Stimulated activated CD4-positive, alpha-beta T cell treated with anti-CD3 and anti-CD28 coated beads, Interleukin-1b, Interleukin-23, amount 100 ng/mL, for 48 hours (primary cell): ENCODE measurements at places on chromosomes 2 and 18.

DNA sequence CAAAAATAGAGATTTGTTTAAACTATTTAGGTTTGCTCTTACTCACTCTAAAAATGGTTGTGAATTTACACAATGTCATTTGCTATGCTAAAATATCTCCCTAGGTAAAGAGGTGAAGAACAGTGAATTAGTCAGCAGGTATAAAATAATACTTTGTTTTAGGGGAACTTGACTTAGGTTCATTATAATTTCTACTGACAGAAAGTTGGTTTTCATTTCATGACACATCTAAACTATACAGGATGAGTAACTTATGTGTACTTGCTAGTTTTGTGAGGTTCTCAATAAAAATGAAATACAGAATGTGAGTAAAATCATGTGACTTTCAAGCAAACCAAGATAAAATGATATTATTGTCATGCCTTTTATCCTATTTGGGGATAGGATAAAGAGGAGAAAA lies 66.0 kb downstream of the DIS3L2 start:
- no peak for DNase-seq

GRCh38 chr18:37672932-37673595 lies 107.5 kb upstream of the CELF4 start:
- no peak for DNase-seq

DNA sequence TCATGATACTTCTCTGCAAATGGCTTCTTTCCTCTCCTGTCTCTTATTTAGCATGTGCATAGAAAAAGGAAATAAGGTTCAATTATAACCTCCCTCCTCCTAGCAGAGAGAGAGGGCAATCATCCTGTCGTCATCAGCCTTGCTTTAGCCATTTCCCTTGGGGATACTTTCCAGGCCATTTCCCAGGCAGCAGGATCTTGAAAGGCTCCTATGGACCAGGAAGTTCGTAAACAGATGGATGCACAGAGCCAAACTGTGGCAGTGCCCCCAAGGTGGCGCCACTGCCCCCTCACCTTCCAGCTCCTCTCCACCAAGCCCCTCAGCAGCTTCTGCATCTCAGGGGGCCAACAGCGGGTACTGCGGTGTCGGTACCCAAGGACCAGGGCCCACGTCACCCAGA lies 157.4 kb downstream of the DTNA start:
- DNase-seq: no peak

- DNase-seq: no peak
Measured at GRCh38 chr18:7068871-7069590, 48.6 kb downstream of the LAMA1 start.

DNA sequence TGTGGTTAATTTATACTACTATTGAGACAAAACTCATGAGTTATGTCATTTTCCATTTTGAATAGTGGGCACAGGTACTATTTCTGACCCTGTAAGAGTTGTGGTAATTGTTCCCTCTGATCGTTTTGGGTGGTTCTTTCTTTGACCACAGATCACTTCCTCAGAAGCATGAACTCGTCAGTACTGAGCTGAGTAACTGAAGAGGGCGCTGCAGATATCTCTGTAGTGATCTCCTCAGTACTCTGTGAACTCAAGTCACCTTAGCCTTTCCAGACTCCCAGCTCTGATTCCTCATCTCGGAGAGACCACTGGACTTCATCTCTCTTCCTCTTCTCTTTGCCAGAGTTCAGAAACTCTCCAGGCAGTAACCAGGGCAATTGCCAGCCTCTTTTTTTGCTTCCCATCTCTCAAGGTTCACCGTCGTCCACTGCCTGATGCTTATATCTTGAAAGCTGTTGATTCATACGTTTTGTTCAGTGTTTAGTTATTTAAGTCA lies 9.4 kb upstream of the IL1RL1 start:
- peak; percentile 56 for DNase-seq

GRCh38 chr18:62485684-62486083 lies 37.1 kb upstream of the ZCCHC2 start:
- peak; percentile 29 for DNase-seq

- peak; percentile 77 for DNase-seq
Measured at GRCh38 chr2:208254118-208254870, 577 bp downstream of the IDH1 start.

GRCh38 chr2:113240150-113240914 lies 38.4 kb downstream of the PAX8 start:
- DNase-seq: peak; percentile 24

- DNase-seq: no peak
Measured at GRCh38 chr2:203252818-203253217, 14.0 kb downstream of the CYP20A1 start.

- no peak for DNase-seq
Measured at GRCh38 chr18:56196495-56197225, 441.7 kb downstream of the TXNL1 start.

GRCh38 chr2:7047661-7048060 lies 130.4 kb downstream of the RNF144A start:
- no peak for DNase-seq

GRCh38 chr18:42185486-42185885 lies 230.5 kb downstream of the PIK3C3 start:
- DNase-seq: no peak
